ENCODE measurements at places on chromosomes 4 and X.

- no peak for DNase-seq
Measured at GRCh38 chr4:25088093-25088952, 57.6 kb upstream of the LGI2 start.

- DNase-seq = no peak
Measured at GRCh38 chr4:188714907-188715306, 575.7 kb downstream of the TRIML1 start.

GRCh38 chr4:169612871-169613859 is 782 bp upstream of the NEK1 start:
- peak; percentile 69 for DNase-seq

- no peak for DNase-seq
Measured at GRCh38 chr4:110306303-110306702, 107.9 kb upstream of the ELOVL6 start.

DNA sequence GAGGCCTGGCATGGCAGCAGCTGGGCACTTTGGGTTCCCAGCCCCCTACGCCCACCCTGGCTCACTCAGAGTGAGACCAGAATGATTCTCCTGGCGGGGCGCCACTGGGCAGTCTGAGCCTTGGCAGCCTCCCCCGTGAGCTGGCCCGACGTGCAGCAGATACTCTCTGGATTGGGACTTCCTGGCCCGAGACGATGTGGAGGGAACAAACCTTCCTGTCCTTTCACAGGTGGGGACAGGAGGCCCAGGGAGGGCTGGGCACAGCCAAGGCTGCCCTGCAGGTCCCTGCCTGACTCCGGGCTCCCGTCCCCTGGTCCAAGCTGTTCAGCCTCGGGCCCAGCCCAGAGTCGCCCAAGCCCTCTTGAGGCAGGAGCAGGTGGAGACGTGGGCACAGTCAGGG is 17.9 kb upstream of the ADD1 start:
- DNase-seq = no peak

GRCh38 chrX:17380221-17380620 is 5.2 kb downstream of the NHS start:
- DNase-seq = no peak

DNA sequence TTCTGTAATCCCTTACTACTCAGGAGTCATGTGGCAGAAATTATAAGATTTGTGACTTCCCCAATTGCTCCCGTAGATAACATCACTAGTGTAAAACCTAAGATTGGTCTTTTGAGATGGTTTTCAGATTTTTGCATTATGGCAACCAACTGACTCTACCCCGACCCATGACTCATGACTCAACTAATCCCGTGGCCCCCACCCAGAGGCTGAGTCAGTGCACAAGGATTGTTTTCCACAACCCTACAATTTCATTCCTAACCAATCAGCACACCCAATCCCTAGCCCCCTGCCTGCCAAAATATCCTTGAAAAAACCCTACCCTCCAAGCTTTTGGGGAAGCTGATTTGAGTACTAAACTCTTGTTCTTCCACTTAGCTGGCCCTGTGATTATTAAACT is 109.4 kb upstream of the FAM9C start:
- no peak for DNase-seq

- DNase-seq = no peak
Measured at GRCh38 chr4:79141530-79141929, 184.3 kb downstream of the NAA11 start.

GRCh38 chr4:109557433-109557832 is 2.6 kb upstream of the MCUB start:
- no peak for DNase-seq

GRCh38 chr4:155809835-155810234 is 51.0 kb downstream of the GUCY1B1 start:
- no peak for DNase-seq

DNA sequence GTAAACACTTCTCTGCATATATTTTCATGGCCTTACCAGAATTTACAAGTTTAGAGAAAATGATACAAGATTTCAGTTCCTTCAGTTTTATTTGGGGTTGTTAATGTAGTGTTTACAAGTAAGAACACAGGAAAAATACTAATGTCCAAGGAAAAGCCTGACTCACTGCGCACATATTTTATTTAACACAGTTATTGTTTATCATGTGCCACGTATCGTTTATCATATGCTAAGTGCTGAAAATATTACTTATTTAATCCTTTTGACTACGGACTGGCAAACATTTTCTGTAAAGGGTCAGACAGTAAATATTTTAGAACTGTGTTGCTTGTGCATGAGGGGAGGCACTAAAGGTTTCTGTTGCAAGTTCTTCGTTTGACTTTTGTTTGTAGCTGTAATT is 794 bp downstream of the HSD17B13 start:
- DNase-seq = no peak

GRCh38 chr4:131348263-131348662 is 1800.8 kb upstream of the PCDH10 start:
- no peak for DNase-seq

GRCh38 chr4:52911684-52912294 is 49.7 kb downstream of the RASL11B start:
- DNase-seq = peak; percentile 58

- DNase-seq = no peak
Measured at GRCh38 chr4:120977435-120977997, 55.0 kb upstream of the PRDM5 start.

GRCh38 chr4:168743601-168744000 is 246.7 kb downstream of the PALLD start:
- DNase-seq = no peak

DNA sequence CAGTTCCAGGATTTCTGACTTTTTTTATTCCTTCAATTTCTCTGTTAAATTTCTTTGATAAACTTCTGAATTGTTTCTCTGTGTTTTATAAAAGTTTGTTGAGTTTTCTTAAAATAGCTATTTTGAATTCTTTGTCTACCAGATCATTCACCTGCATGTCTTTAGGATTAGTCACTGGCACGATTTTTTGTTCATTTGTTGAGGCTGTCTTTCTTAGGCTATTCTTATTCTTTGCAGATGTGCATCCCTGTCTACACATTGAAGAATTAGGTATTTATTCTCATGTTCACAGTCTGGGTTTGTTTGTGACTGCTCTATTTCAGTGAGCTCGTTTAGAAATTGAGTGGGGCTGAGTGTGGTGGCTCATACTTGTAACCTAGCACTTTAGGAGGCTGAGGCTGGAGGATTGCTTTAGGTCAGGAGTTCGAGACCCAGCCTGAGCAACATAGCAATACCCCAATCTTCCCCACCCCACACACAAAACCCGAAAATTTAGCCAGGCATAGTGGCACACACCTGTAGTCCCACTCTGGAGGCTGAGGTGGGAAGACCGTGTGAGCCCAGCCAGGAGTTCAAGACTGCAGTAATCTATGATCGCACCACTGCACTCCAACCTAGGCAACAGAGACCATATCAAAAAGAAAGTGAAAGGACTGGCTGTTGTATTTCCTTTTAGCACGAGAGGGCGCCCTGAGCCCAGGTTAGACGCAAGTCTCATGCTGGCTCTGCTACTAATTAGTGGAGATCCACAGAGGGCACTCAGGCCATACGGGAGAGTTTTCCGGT is 42.0 kb downstream of the F8 start:
- peak; percentile 74 for DNase-seq

DNA sequence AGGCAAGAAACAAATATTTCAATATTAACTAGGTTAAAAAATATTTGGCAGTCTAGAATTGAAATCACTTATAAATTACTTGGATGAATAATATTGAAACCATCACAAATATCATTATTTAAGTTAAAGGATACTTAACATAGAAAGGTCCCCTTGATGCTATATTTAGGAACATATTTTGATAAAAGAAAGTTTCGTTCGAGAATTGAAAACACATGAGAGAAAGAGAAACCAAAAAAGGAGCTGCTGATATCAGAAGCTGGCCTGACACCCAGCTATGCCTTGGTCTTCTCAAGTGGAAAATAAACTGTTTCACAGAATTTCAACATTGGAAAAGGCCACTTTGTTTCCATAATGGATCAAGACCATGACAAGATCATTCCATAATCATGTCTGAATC is 762.4 kb downstream of the DMD start:
- no peak for DNase-seq

DNA sequence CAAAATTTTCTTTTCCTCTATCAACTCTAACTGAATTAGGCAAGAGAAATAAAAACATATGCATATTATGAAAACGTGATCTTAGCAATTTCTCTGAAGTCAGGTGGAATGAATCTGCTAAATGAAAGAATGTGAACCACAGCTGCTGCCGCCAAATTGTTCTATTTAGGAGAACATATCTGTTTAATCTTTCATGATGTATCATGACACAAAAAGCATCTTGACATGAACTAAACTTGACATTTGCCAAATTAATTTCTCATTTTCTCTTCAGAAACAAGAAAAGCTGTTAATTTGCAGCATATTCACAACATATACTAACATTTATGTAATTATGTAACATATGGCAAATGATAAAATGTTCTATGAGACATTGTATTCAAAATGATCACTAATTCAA is 1237.9 kb downstream of the TECRL start:
- no peak for DNase-seq

GRCh38 chrX:19740744-19741143 is 146.7 kb downstream of the SH3KBP1 start:
- DNase-seq = no peak

DNA sequence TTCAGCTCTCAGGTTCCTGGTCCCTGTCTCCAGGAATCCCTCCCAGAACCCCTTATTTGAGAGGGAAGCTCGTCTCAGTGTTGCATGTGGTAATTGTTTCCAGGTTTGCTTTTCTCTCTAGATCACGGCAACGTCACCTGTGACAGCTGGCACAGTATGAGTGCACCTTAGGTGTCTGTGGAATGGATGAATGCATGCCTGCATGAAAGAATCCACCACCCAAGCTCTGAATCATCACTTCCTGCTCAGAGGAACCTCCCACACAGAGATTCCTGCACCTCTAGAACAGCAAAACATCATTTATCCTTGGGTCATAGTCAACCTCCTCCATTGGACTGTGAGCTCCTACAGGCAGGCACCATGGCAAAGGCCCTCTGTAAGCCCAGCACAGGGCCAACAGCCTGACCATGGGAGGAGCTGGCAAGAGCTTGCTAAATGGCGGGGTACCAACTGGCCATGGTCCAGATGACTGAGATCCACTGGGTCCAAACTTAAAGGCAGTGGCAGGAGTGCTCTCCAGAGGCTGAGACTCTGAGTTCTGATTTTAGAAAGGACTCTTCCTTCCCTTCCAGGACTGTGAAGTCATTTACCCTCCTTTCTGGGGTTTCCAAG is 116.2 kb downstream of the SLC2A9 start:
- no peak for DNase-seq

DNA sequence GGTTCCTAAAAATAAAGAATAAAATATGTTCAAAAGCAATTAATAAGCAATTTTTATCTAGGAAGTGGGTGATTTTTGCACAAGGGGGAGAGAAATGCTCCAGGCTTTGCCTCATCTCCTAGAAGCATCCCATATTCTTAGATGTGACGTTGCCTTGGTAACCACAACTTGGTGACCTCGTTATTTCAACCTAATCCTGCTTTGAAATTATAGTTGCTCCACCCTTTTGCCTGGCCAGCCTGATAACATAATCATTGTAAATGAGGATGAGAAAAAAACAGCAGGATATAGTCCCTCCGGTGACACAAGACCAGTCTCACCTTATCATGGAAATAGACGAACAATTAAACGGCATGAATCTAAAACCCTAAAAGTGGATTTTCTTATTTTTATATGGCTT is 194.4 kb downstream of the QDPR start:
- DNase-seq = no peak

DNA sequence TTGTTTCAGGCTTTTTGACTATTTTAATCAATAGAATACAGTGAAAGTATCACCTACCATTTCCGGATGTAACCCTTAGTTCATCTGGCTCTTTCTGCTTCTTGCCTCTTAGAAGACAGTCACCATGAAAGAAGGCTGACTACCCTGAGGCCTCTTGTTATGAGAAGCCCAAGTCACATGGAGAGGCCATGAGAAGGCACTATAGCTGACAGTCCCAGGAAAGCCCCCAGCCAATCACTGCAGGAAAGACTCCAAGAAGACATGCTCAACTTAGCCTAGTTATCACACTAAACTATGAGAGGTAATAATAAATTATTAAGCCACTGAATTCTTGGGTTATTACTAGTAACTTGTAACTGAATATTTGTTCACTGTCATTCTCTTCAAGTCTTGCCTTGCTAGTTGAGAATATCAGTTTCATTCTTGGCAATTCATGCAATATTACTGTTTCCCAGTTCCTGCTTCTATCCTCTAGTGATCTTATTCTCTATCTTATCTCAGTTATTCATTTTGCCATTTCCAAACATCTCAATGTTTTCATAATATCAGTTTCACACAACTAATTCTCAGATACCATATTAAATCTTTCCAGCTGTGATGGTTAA is 57.1 kb upstream of the GUCY1A1 start:
- DNase-seq = no peak

- no peak for DNase-seq
Measured at GRCh38 chr4:146073517-146073916, 102.0 kb upstream of the LSM6 start.

DNA sequence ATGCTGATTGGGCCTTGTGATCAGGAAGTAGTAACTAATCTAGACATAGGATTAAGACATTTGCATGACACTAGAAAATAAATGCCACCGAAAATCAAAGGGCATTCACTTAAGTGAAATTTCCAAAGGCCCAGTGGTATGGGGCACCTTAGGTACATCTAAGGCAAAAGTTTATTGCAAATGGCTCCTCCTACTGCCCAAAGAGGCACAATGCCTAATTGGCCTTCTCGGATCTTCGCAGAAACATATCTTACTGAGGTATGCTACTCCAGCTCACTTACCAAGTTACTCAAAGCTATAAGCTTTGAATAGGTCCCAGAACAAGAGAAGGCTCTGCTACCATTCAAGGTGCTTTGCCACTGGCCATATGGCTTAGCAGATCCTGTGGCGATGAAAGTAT is 174.8 kb upstream of the CXCL13 start:
- no peak for DNase-seq

GRCh38 chrX:45591650-45592049 is 391.0 kb upstream of the DIPK2B start:
- no peak for DNase-seq

GRCh38 chrX:41912923-41913322 is 10.4 kb downstream of the CASK start:
- DNase-seq = no peak

DNA sequence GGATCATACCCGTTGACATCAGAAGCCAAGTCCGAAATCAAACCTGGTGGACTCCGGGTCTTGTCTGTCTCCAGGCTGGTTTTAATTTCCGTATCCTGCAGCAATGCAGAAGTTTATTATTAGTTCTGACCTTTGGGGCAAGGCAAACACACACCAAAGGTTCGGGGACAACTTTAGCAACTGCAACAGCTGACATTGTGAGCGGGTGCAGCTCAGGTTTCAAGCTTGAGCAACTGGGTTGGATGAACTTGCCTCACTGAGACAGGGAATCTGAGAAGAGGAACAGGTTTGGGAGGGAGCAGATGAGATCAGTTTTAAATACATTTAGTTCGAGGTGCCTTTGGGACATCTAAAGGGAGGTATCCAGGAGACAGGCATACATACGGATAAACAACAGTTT is 110.7 kb downstream of the GNL3L start:
- no peak for DNase-seq
